ENCODE measurements at places on chromosomes 11 and 22.

DNA sequence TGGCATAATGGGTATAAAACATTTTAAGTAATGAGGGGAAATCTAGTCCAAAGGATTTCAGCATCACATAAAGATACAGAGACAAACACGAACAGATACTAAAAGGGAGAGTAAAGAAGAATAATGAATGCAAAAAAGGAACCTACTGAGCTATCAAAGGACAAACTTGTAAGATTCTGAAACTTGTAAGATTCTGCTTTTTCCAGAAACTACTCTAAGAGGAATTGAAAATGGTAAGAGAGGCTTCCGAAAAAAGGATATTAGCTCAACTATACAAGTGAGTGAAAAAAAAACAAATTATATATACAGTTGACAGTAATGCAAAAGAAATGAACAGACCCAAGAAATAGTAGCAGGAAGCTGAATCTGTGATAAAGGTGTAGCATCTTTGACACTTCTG, 37.7 kb downstream of the POLD3 start:
- DNase-seq, result peak; percentile 62

GRCh38 chr11:69958308-69958707, 119.8 kb upstream of the ANO1 start:
- no peak for DNase-seq

DNA sequence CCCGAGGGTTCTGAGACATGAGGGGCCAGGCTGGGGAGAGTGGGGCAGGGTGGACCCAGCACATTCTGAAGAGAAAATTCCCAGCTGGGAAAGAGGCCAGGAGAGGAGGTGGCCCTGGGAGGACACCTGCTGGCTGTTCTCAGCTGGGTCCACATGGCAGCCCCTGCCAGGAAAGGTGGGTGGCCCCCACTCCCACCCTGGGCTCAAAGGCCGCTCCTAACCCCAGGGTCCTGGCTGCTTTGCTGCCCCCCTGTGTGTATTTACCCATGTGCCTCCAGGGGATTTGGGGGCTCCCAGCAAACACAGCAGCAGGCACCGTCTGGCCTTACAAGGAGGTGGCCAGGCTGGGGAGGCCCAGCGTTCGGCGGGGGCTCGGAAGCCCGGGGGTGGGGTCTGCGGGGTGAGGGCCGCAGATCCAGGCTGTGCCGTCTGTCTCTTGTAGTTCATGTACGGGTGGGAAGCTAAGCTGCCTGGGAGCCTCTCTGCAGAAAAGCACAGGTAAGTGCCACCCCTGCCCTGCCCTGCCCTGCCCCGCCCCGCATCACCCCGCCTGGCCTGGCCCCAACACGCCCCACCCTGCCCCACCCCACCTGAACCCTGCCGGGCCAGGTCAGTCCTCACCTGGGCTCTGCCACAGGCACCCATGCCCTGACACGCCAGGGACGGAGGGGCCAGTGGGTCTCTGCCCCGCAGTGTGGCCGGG, 10.6 kb downstream of the MUC5B start:
- DNase-seq, result no peak

GRCh38 chr22:31736458-31736857, 13.5 kb downstream of the PRR14L start:
- no peak for DNase-seq

GRCh38 chr11:128865490-128865889, 1.6 kb downstream of the KCNJ1 start:
- no peak for DNase-seq

GRCh38 chr22:24419475-24419850, 7.9 kb upstream of the ADORA2A start:
- DNase-seq, result no peak

DNA sequence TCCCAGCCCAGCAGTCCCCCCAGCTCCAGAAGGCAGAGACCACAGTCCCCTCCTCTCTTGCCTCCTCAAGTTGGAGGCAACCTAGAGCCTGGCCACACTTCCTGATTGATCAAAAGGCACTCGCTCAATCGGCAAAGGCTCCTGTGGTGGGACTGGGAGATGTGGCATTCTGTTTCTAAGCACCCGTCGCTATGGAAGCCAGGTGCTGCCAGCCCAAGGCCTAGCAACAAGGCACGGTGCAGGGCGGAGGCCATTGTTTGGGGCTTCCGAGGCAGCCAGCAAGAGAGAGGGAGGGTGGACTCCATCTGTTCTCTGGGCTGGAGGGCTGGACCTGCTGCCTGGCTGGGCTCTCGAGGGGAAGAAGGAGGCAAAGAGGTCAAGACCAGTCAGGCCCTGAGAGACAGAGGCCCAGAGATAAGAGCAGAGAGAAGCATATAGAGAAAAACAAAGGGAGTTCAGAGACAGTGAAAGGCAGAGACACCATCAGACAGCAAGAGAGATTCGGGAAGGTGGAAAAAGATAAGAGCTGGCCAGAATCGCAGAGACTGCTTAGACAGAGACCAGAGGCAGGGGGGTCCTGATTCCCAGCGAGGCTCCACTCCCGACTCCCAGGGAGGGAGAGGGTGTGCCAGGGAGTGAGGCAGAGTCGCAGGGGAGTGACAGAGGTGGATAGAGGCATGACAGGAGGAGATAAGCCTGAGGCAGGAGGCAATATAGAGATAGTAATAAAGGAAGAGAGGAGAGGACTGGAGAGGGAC, 21.2 kb downstream of the PDE2A start:
- no peak for DNase-seq

DNA sequence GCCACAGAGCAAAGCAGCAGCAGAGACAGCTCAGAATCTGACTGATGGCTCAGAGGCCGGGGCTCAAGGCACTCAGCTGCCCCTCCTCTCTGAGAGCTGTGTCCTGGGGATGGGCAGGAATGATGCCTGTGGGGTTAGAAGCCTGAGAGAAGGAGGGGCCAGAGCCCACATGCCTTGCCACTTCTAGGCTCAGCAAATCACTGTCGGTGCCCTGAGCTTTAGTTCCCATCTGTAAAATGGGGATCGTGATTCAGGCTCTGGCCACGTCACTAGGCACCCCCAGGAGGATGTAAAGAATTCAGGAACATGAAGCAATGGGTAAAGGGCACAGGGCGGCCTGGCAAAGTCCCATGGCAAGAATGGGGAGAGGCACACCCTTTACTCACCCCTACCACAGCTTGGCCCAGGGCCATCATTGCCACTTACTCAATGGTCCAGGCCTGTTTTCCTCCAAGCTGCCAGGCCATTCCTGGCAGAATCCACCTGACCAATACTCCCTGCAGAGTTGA, 3.4 kb upstream of the CDC42EP2 start:
- peak; percentile 81 for DNase-seq

- no peak for DNase-seq
Observed at GRCh38 chr11:94649254-94649653, 82.1 kb downstream of the PIWIL4 start.

GRCh38 chr22:34765115-34765514, 300.8 kb upstream of the ISX start:
- DNase-seq, result no peak

- DNase-seq, result no peak
Observed at GRCh38 chr22:22945195-22945594, 57.6 kb downstream of the IGLL5 start.

- no peak for DNase-seq
Observed at GRCh38 chr11:58927393-58928106, 11.7 kb upstream of the GLYATL1 start.

- no peak for DNase-seq
Observed at GRCh38 chr22:23913306-23913660, 19.1 kb downstream of the MIF start.

DNA sequence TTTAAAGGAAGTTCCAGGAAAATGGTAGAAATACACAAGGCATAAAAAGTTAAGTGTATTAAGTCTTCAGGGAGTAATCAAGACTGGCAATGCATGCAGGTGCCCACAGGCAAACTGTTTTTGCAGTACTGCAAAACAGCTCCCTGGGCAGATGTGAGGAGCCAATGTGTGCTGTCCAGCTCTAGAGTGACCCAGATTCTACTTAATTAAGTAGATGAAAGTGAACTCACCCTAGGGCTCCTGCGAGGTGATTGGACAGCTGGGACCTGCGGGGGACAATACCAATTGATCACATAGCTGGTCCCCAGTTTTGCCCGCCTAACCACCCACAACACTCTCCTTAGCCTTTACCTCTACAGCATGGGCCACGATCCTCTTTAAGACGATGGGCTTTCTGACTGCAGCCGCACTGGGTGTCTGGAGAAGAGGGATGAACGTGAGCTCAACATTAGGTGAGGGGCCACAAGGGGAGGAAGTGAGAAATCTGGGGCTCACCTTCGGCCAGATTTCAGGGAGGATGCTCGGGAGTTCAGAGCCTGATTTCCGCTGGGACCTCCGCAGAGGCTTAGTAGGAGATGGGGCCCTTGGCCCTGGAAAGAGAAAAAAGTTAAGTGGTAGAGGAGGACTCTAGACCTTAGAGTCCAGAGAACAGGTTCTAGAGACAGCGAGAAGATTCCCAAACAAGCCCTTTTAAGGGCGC, 556 bp downstream of the CDCA5 start:
- DNase-seq, result no peak

- DNase-seq, result no peak
Observed at GRCh38 chr11:128389461-128389976, 197.8 kb downstream of the ETS1 start.

- no peak for DNase-seq
Observed at GRCh38 chr11:94017446-94017845, 3.7 kb upstream of the HEPHL1 start.

GRCh38 chr22:39498368-39498767, 3.7 kb upstream of the MIEF1 start:
- DNase-seq, result no peak

DNA sequence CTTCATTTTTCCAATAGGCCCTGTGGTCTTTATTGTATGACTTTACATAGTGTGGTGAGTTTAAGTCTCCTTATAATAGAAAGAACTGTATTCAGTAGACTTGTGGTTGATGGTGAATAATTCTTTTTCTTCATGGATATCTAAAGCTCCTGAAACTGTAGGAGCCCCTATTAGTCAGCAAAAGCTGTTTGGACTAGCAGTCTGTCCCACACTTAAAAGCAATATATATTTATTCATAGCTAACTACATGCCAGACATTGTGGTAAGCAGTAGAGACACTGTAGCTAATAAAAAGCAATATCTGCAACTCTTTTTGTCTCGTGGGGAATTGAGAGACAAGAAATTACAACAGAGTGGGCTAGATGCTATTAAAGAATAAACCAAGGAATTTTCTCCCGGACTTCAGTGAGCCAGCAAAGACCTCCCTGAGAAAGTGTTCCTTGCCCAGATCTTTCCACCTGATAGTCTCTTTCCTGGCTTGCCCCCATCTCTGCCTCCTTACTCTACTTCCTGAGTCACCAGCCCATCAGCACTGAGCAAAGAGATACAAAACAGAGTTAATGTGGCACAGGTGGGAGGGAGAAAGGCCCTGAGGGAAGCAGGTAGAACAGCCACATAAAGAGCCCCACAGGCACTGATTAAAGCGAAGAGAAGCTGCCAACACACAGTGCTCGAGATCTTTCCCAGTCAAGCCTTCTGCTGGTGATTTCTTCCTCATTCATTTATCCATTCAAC, 1.4 kb upstream of the OR52W1 start:
- DNase-seq, result no peak

DNA sequence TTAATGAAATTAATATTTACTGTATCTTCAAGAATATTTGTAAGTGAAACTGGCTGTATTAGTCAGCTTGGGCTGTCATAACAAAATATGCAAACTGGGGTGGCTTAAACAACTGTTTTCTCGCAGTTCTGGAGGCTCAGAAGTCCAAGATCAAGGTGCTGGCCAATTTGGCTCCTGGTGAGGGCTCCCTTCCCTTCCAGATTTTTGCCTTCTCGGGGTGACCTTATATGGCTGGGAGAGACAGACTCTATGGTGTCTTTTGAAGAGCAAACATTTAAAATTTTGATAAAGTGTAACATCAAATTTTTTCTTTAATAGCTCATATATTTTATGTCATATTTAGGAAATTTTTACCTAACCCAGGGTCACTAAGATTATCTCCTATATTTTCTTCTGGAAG, 30.2 kb downstream of the CSTPP1 start:
- no peak for DNase-seq

GRCh38 chr11:115080923-115081680, 402.8 kb downstream of the NXPE2 start:
- DNase-seq, result no peak

DNA sequence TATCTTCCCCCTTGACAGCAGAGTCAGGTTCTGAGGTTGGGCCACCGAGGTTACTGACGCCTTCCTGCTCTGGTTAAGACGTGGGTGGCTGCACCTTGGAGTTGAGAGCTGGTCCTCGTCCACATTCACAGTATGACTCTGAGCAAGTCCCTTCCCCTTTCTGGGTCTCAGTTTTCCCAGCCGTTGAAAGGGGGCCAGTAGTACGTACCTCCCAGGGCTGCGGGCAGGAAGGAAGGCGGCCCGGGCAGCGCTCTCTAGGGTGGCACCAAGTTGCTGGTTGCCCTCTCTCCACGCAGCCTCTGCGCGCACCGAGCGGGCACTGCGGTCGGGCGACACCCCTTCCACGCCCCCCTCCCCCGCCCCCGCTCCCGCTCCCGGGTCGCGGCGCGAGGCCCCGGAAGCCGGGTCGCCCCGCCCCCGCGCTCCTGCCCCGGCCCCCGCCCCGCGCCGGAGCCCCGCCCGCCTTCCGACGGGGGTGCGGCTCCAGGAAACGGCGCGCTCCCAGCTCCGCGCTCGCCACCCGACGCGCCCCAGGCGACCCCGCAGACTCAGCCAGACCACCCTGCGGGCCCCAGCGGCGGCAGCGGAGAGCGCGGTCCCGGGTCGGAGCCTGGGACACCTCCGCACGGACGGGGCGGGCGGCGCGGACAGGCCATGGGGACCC, at the start of gene EHBP1L1:
Gene EHBP1L1 (plus strand): TSS at position 486 of the 664 bp plus-strand sequence. CDS start 250 bp downstream, outside the sequence.
- peak; percentile 88 for DNase-seq

- DNase-seq, result no peak
Observed at GRCh38 chr22:44183287-44183588, 2.5 kb downstream of the PARVG start.

- DNase-seq, result peak; percentile 99
Observed at GRCh38 chr22:38201711-38202436, at the start of gene MAFF. MAFF (plus strand) TSS chr22:38201994; CDS start chr22:38213854, 11,860 bp downstream.

DNA sequence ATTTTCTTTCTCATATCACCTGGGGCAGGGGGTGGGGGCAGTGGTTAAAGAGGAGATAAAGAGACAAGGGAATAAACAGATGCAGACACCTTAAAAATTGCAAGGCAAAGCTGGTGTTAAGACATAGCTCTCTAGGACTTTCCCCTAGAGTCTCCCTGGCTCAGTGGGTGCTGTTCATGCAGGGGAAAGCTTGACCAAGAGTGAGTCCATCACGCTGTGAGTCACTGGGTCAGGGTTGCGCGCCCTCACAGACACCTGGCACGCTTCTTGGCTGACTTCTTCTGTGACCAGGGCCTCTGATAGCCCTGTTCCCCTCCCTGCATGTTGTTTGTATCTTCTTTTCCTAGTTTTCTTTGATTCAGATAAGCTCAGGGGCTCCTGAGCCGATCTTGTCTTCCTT, 31.9 kb downstream of the COMMD9 start:
- peak; percentile 51 for DNase-seq

DNA sequence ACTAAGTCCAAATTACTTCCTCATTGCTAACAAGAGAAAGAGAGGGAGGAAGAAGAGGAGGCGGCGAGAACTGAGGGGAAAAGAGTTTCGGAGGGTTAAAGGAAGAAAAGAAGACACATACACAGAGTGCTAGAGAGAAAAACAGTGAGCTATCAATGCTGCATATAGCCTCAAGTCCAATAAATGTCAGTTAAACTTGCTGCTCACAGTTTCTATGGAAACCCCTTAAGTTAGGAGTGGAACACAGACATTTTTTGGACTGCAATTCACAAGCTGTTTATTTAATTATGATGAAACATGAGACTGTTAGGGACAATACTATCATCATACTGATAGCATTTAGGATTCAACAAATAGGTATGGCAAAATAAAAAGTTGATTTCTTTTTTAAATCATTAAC, 1320.4 kb downstream of the LRRC4C start:
- no peak for DNase-seq

Data from suppressor macrophage treated with lipopolysaccharide for 4 hours (primary cell).